Amygdala (tissue), 56 donors: ENCODE measurements at places on chromosomes 1 and 21.

GRCh38 chr1:79304131-79304530, 297.6 kb upstream of the ADGRL4 start:
- DNase-seq: no peak

GRCh38 chr1:202932476-202932875, 5.4 kb upstream of the KLHL12 start:
- DNase-seq: no peak

DNA sequence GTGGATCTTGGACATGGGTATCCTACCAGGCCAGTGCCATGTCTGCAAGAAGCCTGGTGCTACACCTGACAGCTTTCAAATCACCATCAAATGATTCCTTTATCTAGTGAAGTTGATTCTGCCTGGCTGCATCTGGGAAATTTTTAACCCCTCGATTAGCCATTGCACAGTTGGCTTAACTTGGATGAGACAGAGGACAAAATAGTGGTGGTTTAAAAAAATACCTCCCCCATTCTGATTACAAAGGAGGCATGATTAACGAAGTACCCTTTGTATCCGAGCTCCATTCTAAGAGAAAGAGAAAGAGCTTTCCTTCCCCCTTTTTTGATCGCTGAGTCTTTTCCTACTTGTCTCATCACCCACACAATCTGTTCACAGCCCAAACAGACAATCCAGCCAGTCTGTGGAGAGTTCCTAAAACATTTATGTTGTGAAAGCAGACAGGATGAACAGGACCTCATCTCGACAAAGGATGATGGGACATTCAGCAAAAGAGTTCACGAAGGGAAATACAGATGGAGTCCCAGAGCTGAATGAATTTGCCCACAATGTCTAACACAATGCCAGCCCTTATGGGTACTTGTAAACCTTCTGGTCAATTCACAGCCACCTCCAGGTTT, 20.5 kb downstream of the WLS start:
- no peak for DNase-seq

GRCh38 chr1:44033756-44034155, 2.5 kb upstream of the SLC6A9 start:
- no peak for DNase-seq

DNA sequence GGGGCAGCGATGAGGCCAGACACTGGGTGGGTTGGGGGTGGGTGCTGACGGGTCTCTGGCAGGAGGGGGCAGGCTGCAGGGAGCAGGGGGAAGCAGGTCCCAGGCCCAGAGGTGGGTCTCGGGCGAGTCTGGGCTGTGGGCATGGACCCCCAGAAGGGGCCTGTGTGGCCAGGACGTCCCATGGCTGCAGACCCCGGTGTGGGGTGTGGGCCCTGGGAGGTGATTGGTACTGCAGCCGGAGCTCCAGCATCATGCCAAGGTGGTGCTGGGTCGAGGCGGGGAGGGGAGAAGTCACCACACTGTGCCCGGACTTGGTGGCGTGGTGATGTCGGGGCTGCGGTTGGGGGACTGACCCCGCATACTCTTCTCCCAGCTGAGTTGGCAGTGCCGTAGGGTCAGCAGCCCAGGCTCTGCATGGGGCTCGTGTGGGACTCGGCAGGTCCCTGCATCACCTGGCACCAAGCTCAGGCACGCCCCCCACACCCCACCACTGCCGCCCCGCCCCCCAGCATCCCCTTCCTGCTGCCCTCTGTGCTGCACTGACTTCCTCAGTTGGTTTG, 31.2 kb downstream of the PRKCZ start:
- DNase-seq: no peak

DNA sequence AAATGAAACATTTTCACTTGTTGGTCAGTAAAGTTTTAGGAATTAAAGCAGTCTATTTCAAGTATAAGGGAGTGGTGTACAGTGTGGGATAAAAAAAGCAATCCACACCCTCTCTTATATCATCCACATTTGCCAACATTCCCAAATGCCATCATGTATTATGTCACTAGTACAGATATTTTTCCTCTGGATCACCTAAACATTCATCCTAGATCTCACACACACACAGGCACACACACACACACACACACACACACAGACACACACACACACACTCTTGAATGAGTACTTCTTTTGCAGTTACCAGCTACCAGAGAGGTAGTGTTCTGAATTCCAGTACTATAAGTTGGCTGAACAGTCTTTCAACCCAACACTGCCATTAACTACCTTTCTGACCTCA, 1369.1 kb upstream of the ADGRL4 start:
- no peak for DNase-seq

GRCh38 chr1:37557402-37557801, 662 bp downstream of the DNALI1 start:
- DNase-seq: no peak

- DNase-seq: no peak
Measured at GRCh38 chr1:190475421-190476141, 2.1 kb downstream of the BRINP3 start.

GRCh38 chr21:28518630-28519029, 474.0 kb downstream of the LTN1 start:
- no peak for DNase-seq

- no peak for DNase-seq
Measured at GRCh38 chr1:203170625-203171330, 4.8 kb downstream of the MYBPH start.

- no peak for DNase-seq
Measured at GRCh38 chr1:6329851-6330250, 63.7 kb downstream of the ACOT7 start.

GRCh38 chr1:207892764-207893163, 18.2 kb downstream of the CD34 start:
- no peak for DNase-seq

GRCh38 chr1:42731585-42731984, 8.5 kb downstream of the CLDN19 start:
- no peak for DNase-seq

DNA sequence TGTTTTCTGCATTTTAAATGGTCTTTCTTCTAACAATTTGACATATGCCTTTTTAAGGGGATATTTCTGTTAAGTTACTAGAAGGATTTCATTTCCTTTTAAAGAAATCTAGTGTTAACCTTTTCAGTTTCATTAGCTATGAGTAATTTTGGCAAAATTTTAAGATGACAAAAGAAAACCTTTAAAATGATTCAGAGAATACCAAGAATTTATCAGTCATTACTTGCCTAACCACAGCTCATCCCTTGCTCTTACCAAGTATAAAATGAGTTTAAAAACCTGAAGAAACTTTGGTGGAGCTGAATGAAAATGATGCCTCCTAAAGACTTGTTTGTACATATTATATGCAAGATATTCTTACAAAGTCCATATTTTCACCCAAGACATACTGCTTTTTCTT, 101.7 kb downstream of the NEK7 start:
- DNase-seq: no peak

DNA sequence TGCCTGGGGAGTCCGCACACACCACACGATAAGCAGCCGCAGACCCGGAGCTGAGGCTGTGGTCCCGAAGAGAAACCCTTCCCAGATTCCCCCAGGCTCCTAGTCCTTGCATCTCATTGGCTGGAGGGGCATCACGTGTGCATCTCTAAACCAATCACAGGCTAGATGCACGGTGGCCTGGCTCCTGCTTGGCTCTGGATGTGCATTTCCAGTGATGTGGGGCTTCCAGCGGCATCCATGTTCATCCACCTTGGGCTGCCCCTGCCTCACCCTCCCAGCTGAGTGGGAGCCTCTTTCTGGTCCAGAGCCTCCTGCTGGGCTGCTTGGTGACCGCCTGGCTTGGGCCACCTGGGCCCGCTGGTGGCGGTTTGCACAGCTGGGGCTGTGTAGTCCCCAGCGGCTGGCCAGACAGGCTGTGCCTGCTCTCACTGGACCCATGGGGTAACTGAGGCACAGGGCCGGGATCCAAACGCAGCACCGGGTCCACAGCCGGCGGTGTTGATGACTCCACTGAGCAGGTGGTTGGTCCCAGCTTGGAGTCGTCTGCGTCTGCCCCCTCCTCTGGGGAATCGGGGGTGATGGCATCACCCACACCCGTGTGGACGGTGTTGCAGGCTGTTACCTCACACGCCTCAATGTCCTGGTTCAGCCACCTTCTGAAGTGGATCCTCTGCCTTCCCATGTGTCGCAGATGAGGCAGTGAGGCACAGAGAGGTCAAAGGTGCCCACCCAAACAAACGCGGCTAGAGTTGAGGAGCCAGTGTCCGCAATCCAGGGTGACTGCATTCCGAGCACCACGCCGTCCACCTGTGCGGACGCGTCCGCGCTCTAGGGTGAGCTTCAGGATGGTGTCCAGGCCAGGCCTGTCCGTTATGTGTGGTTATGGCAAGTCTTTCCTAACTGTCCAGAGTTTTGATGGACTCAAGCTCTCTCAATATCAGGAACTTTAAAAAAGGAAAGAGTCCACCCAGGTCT, 41.3 kb downstream of the COL6A1 start:
- DNase-seq: no peak

GRCh38 chr1:236524895-236525184, 1.1 kb downstream of the LGALS8 start:
- DNase-seq: no peak

GRCh38 chr21:46368533-46369285, 44.8 kb downstream of the PCNT start:
- no peak for DNase-seq

DNA sequence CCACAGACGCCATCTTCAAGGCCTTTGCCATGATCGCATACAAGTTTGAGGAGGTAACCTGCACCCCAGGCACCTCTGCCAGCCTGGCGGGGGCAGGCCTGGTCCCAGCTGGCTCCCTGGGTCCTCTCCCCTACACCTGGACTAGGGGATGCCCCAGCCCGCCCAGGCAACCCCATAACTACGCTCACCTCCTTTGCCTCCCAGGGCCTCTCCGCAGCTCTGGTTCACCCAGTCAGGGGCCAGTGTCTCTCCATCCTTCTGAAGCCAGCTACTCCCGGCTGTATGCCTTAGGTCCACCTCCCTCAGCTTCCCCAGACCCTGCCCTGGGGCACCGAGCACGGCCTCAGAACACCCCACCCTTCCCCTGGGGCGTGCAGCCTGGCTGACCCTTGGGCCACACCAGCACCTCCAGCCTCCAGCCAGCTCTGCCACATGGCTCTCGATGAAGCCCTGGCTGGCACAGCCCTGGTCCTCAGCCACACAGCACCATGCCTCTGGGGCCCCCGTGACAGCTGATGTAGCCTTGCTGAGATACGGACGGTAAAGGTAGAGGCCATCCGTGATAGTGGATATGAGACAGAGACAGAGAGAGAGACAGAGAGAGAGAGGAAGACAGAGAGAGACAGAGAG, 80.4 kb upstream of the COL6A1 start:
- no peak for DNase-seq
